ENCODE measurements at places on chromosomes 7 and 10.

- DNase-seq = no peak
Measured at GRCh38 chr7:7857143-7857583, 111.4 kb upstream of the GLCCI1 start.

DNA sequence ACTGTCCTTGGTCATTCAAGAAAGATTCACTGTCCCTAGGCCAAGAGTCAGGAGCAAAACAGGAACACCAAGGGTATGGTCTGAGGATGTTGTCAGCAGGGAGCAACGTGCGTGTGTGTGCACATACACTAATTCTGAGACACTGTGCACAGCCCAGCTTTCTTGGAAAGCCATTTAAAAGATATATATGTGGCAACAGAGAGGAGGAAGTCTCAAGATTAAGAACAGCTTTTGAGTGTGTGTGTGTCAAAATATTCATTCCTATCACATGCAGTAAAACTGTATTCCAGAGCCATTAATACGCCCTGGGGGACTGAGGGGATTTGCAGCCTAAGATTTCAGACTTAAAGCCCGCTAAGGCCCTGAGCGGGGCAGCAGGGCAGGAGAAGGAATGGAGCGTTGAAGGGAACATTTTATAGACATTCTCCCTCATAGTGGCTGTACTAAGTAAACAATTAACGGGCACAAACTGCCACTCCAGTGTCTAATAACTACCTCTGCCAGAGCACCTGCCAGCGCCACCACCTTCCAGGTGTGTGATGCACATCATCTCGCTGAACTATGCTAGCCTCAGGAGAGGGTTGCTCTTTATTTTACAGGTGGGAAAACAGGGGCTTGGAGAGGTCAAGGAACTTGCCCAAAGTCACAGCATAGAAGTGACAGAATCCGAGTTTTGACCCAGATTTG, 2.0 kb downstream of the NOD1 start:
- DNase-seq = no peak

DNA sequence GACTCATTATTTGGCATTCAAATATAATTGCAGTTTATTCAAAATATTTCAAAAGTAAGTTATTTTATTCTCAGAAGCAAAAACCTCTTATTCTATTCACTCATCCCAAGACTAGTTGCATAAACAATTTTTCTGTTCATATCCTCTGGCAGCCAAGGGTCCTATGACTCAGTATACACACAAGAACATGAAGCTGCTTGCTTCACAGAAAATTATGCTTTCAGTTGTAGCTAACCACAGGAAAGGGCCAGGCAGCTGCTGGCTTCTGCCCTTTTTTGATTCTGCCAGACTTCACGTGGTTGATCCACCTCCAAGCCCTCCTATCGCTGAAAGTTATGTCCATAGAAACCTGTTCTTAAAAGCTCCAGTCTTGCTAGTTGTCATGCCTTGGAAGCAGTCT, 108.8 kb downstream of the ABCA13 start:
- DNase-seq = peak; percentile 34

- no peak for DNase-seq
Measured at GRCh38 chr7:71486414-71486813, 354.5 kb downstream of the GALNT17 start.

- DNase-seq = no peak
Measured at GRCh38 chr10:88890681-88891381, 10.8 kb downstream of the STAMBPL1 start.

- DNase-seq = no peak
Measured at GRCh38 chr7:3861386-3861785, 560.3 kb downstream of the SDK1 start.

- no peak for DNase-seq
Measured at GRCh38 chr7:73586911-73587310, 8.5 kb upstream of the TBL2 start.

- DNase-seq = no peak
Measured at GRCh38 chr10:113167702-113168101, 217.7 kb downstream of the TCF7L2 start.

- no peak for DNase-seq
Measured at GRCh38 chr10:133094286-133094685, 6.6 kb downstream of the ADGRA1 start.

DNA sequence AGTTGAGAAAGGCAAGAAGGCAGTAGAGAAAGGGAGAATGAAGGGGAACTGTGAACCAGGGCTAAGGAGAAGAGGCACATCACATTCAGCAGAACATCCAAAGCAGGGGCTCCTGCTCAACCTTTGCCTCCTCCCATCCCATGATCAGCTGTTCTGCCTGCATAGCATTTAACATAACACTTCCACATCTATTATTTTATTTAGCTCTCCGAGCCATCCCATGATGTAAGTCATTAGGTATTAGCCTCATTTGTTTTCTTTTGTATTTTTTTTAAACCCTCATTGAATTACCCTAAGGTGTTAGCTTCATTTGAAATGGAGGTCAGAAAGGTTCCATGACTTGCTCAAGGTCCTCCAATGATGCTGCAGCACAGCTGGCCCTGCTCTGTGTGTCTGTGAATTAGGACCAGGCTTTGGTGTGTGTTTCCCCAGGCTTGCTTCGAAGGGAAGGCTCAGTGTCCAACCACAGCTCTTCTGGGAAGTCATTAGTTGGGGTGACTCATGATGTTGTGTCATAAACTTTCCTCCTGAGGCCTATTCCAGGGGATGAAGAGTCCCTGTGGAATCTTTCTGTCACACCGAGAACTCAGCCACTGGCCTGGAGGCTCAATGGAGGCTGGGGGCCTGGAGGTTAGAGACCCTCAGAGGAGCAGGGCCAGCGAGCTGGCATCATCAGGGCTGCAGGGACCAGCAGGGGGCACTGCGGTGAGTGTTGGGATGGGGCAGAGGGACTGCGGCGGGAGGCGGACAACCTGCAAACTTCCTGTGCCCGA, 16.5 kb downstream of the NPFFR1 start:
- DNase-seq = peak; percentile 90

- peak; percentile 39 for DNase-seq
Measured at GRCh38 chr10:110681023-110681681, 37.0 kb downstream of the RBM20 start.

- DNase-seq = no peak
Measured at GRCh38 chr10:82796510-82796909, 921.5 kb downstream of the NRG3 start.

DNA sequence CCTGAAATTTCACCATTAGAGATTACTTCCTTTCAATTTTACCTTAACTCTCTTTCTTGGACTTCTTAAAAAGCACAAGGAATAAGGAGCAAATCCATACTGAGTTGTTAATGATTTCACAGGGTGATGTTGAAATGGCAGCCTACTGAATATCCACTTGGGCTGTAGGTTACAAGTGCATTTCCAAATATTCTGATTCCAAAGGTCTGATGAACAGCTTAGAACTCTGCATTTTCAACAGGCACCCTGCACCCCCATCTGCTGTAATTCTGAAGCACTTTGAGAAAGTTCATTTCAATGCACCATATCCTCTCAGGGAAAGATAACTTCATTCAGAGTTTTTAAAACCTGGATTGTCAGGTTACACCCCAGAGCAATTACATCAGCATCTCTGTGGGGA, 368.4 kb downstream of the KCNMA1 start:
- DNase-seq = no peak

DNA sequence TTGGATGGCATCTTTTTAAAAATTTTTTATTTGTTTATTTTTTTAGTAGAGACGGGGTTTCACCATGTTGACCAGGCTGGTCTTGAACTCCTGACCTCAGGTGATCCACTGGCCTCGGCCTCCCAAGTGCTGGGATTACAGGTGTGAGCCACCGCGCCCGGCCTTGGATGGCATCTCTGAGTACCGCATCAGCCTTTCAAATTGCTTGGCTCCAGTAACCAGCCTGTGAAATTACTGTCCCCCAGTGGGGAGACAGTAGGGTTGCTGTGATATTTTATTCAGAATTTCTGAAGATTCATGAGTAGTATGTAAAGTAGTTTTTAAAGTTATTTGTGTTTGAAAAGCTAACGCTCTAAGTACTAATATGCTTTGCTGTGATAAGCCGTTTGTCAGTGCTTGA, 1.2 kb downstream of the NUB1 start:
- DNase-seq = no peak

GRCh38 chr7:47617131-47617530, 35.2 kb upstream of the TNS3 start:
- DNase-seq = no peak

- DNase-seq = no peak
Measured at GRCh38 chr7:22588351-22588750, 88.4 kb upstream of the STEAP1B start.

- DNase-seq = no peak
Measured at GRCh38 chr7:69430384-69431021, 167.8 kb upstream of the AUTS2 start.

DNA sequence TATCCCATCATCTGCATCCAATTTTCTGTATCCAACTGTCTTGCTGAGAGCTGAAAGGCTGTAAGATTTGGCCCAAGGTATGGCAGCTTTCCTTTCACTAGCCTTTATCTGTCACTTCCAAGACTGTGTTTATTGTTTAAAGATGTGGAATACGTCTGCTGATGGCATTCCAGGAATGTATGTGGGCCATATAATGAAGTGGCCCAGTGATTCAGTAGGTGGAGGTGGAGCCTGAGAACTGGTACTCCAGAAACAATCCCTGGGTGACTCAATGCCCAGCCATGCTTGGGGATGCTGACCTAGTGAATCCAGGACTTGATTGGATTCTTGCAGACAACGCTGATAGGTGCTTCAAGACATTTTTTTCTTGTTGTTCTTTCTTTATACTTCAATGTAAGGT, 13.5 kb downstream of the NEUROD6 start:
- peak; percentile 68 for DNase-seq

- no peak for DNase-seq
Measured at GRCh38 chr10:103870516-103870915, 15.1 kb upstream of the SH3PXD2A start.
